Upper lobe of right lung (tissue), 1 donor: ENCODE measurements at places on chromosomes 1 and 21. TPM values are rescaled to one million over a fixed set of nuclear protein-coding genes. Genes with fewer than 3 reads are reported as not detected.

DNA sequence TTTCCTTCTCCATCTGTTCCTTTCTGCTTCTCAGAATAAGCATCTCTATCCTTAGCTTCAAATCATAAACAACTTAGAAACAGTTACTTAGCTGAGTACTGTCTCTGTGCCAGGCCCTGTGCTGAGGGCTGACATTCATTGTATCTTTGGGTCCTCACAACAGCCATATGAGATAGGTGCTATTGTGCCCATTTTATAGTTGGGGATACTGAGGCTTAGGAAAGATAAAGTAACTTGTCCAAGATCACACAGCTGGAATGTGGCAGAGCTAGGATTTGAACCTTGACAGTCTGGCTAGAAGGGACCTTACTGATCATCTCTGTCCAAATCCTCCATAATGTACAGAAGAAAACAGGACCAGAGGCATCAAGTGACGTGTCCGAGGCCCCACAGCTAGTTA, 25.0 kb downstream of the CD247 start:
- H3K36me3 ChIP-seq = no peaks in the 10 kb centered on the region
- no peak overlapping the region for H3K4me3 ChIP-seq
- no peaks in the 10 kb centered on the region for H3K27me3 ChIP-seq
- peaks cover 7% of the 10 kb centered on the region for H3K4me1 ChIP-seq

Gene ADORA3
- 9.3 TPM for total RNA-seq

DNA sequence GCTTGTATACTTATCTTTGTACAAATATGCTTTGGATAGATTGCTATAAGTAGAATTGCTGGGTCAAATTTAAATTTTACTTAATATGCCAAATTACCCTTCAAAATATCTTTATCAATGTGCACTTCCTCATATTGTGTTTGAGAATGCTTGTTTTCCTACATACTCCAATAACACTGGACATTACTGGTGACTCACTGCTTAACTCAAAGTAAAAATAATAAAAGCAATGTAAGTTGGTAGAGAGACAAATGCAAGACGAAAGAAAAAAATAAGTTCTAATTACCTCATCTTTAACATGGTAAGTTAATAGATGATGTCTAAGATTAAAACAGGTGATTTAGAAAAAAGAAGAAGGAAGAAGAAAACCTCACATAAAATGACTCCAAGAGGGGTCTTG, 7.9 kb upstream of the SH3GLB1 start:
- H3K36me3 ChIP-seq = no peaks in the 10 kb centered on the region
- H3K27me3 ChIP-seq = no peaks in the 10 kb centered on the region
- H3K4me3 ChIP-seq = no peak overlapping the region
- no peak for DNase-seq
- H3K27ac ChIP-seq = no peak overlapping the region

DNA sequence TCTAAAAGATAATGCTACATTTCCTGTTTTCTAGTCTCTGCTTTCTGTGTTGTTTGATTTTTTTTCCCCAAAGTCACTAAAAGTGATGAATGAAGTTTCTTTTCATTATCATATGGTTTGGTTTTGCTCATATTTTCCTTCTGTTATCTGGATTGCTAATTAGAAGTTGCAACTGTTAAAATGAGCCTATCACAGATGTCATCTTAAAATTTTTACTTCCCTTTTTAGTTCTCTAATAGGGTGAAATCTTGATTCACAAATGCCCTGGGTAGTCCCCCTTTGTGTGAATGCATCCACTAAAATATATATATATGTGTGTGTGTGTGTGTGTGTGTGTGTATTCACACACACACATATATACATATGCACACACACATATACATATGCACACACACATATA, 144.1 kb downstream of the GREM2 start:
- DNase-seq = no peak
- H3K4me1 ChIP-seq = no peaks in the 10 kb centered on the region
- no peaks in the 10 kb centered on the region for H3K36me3 ChIP-seq
- H3K27ac ChIP-seq = no peak overlapping the region
- H3K27me3 ChIP-seq = no peaks in the 10 kb centered on the region

- H3K36me3 ChIP-seq = peaks cover 7% of the 10 kb centered on the region
- peaks cover 23% of the 10 kb centered on the region for H3K4me1 ChIP-seq
- no peaks in the 10 kb centered on the region for H3K27me3 ChIP-seq
These were observed 10.7 kb downstream of the MR1 start for GRCh38 chr1:181044449-181044966.

DNA sequence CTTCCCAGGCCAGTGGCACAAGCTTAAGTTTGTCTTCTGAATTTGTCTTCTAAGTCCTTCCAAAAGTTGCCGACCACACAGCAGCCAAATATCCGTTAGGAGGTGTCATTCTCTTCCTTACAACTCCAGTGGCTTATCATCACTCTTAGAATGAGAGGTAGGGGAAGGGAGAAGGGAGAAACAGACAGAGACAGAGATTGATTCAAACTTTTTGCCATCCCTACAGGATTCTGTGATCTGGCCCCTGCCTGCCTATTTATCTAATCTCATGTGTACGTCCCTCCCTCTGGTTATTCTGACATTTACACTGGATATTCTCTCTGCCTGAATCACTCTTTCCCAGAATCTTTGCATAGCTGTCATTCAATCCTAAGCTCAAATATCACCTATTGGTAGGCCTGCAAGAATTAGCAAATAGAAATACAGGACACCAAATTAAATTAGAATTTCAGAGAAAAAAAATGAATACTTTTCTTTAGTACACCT, 488 bp upstream of the GNL2 start:
- no peaks in the 10 kb centered on the region for H3K27me3 ChIP-seq
- H3K27ac ChIP-seq = peak overlapping the region; percentile 85
- H3K4me3 ChIP-seq = peak overlapping the region; percentile 74

GRCh38 chr1:160863061-160863773, 530 bp upstream of the CD244 start:
- H3K36me3 ChIP-seq = no peaks in the 10 kb centered on the region
- H3K4me1 ChIP-seq = peaks cover 7% of the 10 kb centered on the region
- H3K4me3 ChIP-seq = no peak overlapping the region
- no peak for DNase-seq

GRCh38 chr1:228073857-228074545, 8.5 kb upstream of the ARF1 start:
- H3K4me1 ChIP-seq = no peaks in the 10 kb centered on the region
- H3K27me3 ChIP-seq = no peaks in the 10 kb centered on the region
- H3K36me3 ChIP-seq = no peaks in the 10 kb centered on the region

Gene XKR8
- 8.7 TPM for total RNA-seq

DNA sequence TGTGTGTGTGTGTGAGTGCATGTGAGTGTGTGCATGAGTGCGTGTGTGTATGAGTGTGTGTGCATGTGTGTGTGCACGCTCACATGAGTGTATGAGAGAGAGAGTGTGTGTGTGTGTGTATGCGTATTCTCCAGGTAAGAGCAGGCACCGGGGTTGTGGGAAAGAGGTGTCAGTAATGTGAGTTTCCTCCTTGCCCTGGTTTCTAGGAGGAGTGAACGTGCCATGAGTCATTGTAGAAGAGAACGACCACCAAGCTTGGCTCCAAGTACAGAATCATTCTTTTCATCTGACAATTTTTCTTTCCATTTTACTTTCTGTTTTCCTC, 79.1 kb downstream of the POFUT2 start:
- H3K27me3 ChIP-seq = no peaks in the 10 kb centered on the region
- H3K36me3 ChIP-seq = peaks cover 69% of the 10 kb centered on the region
- DNase-seq = no peak
- H3K27ac ChIP-seq = no peak overlapping the region
- H3K4me1 ChIP-seq = no peaks in the 10 kb centered on the region
